ENCODE measurements at places on chromosomes 4 and X.

- DNase-seq = peak; percentile 13
These were observed 80.7 kb downstream of the SYNPO2 start for GRCh38 chr4:118969359-118969758.

GRCh38 chr4:61152433-61152832 is 47.7 kb upstream of the ADGRL3 start:
- no peak for DNase-seq

- no peak for DNase-seq
These were observed 48.0 kb upstream of the HDAC8 start for GRCh38 chrX:72620550-72621145.

GRCh38 chr4:185811509-185812364 is at the start of gene SORBS2:
TSS of gene SORBS2 (minus strand) at chr4:185812194. CDS start at chr4:185690571, 121,623 bp downstream.
- DNase-seq = peak; percentile 73

DNA sequence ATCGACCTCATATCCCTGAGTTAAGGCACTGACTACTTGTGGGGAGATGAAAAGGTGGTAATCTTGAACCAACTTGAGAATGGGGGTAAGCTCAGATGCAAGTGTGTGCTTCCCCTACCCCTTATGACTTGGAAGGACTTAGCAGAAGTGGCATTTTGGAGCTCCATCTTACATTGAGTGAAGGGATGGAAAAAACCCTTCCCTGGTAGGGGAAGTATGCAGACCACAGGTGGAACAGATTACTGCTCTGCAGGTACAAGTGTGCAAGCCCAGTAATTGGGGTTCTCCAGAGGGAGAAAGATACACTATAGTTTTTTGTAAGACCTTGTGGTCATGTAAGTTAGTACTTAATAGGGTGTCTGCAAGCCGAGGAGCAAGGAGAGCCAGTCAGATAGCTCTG is 12.2 kb upstream of the WDR1 start:
- DNase-seq = no peak

DNA sequence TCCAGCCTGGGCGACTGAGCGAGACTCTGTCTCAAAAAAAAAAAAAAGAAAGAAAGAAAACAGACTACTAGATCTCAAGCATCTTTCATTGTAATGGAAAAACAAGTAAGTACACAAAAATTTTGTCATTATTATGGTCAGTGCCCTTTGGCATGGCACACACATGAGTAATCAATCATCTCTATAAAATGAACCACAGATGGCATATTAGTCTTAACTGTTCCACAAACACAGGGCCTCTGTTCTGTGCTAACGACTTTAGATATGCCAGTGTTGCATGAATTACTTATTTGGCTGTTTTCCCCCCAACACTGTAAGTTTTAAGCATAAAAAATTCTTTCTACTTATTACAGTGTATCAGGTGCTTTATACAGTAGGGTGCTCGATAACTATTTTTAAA is 90.4 kb downstream of the COX7B2 start:
- DNase-seq = no peak

DNA sequence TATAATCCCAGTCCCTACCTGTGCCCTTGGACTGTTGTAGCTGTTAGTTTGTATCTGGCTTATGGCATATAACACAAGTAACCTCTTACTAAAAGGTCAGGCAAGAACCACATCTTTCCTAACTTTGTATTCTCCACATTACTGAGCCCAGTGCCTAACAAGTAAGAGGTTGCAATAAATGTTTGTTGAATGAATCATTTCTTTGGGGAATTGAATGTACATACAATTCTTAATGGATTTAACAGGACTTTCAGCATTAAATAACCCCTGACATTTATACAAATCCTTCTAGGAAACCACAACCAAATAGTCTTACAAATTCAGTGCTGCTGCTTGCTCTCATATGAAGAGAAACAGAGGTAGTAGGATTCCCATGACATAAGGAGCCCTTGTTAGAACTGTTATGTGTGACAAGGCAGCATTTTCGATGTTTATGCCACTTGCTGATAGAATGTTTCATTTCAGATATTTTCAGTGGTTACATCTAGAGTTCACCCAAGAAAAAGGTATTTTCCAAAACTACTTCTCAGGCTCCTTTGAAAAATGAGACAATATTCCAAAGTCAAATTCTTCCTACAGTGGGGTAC is 62.0 kb downstream of the MBNL3 start:
- DNase-seq = no peak

DNA sequence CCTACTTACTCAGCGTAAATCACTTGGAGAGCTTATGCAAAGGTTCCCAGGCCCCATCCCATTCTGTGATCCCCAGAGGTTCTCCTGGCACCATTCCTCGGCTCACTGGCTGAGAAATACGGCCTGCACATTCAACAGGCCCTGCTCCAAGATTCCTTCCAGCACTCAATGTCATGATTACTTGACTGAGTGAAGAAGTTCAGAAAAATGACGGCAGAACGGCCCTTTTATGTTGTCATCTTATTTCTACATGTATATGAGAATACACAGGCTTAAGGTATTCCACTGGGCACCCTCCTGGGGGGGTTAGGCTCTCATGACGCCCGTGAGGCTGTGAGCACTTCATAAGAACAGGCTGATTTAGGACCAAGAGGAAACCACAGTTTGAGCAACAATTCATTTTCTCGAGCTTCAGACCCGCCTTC is 190.6 kb downstream of the NSUN7 start:
- DNase-seq = no peak

DNA sequence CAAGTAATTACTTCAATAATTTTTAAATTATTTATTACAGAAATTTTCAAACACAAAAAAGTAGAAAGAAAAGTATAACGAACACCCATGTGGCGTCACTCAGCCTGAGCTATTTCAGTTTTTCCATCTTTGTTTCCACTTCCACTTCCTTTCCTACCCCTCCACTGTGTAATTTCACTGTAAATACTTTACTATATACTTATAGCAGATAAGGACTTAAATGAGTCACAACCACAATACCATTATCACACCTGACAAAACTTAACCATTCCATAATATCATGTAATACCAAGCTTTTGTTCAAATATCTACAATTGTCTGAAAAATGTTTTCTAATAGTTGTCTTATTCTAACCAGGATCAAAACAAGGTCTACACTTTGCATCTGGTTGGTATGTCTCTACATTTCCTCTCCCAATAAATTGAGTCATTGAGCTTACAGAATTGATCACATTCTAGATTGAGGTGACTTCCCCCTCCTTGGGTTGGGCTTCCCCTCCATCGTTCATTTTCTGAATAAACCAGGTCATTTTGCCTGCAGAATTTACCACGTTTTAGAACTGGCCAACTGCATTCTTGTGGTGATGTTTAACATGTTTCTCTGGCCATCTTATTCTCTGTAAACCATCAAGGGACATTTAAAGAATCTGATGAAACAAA is 48.7 kb downstream of the ATP10D start:
- DNase-seq = no peak

DNA sequence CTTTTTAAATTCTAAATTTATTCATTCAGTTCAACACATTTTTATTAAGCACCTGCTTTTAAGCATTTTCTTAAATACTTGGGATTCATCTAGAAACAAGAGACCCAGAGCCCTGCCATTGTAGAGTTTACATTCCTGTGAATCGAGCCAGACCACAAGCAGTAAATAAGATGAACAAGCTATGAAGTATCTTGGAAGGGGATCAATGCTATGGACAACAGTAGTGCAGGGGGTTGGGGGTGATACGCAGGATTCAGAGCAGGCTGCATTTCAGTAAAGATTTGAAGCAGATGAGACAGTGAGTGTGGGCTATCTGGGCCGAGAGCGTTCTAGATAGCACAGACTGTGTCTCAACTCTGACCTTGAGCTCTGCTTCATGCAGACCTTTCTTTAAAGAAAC is 35.1 kb downstream of the CLDN22 start:
- no peak for DNase-seq

- DNase-seq = no peak
These were observed 21.5 kb downstream of the WDFY3 start for GRCh38 chr4:84944947-84945346.

GRCh38 chr4:121784401-121784800 is 16.7 kb upstream of the EXOSC9 start:
- DNase-seq = no peak

GRCh38 chr4:169689681-169690080 is 68.1 kb downstream of the HPF1 start:
- no peak for DNase-seq

DNA sequence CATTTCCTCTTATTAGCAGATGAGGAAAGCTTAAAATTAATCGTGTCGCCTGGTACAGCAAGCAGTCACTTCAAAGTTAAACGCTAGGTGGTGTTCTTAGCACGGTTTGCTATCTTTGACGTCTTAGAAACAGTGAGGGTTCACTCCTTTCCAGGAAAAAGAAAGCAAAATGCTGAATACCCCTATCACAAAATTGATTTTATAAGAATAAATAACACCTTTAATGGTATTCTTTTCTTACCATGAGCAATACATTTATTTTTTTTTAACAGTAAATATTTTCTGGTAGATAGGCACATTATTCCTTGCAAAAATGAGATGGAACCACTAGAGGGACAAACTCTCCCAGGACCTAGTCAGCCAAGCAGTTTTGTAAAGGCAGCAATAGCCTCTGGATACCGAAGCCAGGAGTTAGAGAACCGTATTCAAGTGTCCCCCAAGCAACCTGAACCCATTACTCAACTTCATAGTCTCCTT is 153.9 kb downstream of the KDR start:
- DNase-seq = peak; percentile 10

GRCh38 chrX:101785142-101785541 is 125.5 kb upstream of the ARMCX2 start:
- DNase-seq = no peak

GRCh38 chr4:6231663-6232165 is 31.4 kb upstream of the JAKMIP1 start:
- DNase-seq = no peak

DNA sequence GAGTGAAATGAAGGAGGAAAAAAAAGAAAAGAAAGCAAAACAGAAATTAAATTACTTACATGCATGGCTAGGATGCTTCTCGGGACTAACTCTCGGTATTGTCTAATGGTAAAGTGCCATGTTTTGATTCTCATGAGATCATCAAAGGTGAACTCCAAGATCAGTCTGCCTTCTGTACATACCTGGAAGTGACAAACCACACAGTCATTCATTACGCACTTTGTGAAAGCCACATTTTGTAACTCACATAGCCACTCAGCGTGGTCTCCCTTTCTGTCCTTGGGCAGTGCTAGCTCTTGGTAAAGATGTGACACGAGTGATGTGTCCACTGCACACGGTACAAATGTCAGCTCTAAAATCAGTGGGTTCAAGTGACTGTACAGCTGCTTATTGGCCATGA is 309.8 kb downstream of the LDB2 start:
- DNase-seq = no peak

- DNase-seq = no peak
These were observed 69.8 kb upstream of the SLC7A11 start for GRCh38 chr4:138311771-138312535.

GRCh38 chr4:24032371-24032989 is 142.6 kb upstream of the PPARGC1A start:
- no peak for DNase-seq

DNA sequence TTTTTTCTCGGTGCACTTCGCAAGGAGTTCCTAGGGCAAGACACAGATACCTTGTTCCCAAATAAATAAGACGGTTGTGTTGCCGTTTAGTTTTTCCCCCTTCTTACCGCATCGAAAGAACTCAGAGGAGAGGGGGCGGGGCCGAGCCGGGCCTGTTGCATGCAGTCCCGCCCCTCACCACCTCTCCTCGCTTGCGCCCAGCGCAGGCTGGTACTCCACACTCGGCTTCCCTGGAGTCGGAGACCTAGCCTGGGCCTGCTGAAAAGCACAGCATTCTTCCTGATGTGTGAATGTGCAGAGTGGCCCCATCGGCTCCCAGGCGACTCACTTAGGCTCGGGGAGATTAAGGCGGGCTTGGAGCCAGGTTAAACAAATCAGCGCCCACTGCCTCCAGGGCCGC is 26.1 kb upstream of the VMA21 start:
- no peak for DNase-seq

GRCh38 chr4:52657292-52657617 is 1.8 kb downstream of the USP46 start:
- no peak for DNase-seq

- no peak for DNase-seq
These were observed 25.6 kb downstream of the SORBS2 start for GRCh38 chr4:185786422-185786821.

DNA sequence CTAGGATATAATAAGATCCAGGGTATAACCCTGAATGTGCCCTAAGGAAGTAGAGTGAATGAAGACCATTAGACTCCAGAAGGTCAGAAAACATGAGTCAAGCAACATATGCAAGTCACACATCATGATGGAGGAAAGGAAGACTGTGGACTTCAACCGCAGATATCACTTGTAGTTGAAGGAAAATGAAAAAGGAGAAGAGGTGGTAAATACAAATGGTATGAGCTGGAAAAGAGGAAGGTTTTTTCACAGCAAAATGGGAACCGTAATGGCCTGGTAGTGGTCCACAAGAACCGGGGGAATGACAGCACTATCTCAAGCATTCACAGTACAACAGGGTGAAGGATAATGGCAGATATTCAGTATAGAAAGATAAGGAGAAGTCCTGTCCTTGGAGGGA is 5.2 kb upstream of the SCFD2 start:
- no peak for DNase-seq

DNA sequence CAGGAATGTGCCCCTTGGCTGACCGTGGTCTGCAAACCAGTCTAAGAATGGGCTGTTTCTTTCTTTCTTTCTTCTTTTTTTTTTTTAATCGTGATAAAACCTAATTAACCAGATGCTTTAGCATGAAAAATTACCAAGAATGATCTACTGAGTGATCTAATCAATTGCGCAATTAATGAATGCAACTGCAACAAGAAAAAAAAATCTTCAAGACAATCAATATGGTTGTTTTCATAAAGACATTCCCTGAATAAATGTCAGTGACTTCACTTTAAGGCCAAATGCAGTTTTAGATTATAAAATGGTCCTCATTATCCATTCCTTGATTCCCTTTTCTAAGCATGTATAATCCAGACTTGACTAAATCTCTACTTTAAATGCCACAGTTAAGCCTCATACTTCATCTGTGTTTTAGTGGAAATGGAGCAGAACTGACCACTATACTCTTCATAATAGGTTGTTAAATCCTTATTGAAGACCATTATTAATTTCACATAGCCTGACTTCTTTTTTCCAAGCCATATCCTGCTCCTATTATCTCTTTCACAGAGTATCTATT is 51.6 kb upstream of the SETD7 start:
- no peak for DNase-seq

- no peak for DNase-seq
These were observed 9.0 kb upstream of the KLHL2 start for GRCh38 chr4:165198329-165198728.

DNA sequence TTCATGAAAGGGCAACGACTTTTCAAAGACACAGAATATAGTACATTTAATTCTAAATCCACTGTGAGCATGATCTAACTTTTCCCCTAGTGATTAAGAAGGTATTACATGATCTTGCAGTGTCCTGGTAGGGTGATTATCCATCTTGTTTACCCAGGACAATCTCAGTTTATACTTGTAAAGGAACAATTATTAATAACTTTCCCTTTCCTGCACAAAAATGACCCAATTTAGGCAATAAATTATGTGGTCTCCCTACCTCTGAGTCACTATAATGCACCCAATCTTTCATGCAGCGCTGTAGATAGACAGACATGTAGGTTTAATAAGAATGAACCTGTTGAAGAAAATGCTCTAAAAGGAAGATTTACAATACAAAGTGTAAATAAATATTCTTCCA is 22.7 kb downstream of the UNC5C start:
- no peak for DNase-seq

GRCh38 chr4:128006592-128006991 is 41.4 kb downstream of the ABHD18 start:
- DNase-seq = no peak

GRCh38 chr4:64889906-64890610 is 480.8 kb upstream of the TECRL start:
- no peak for DNase-seq

GRCh38 chr4:52643785-52644244 is 15.3 kb downstream of the USP46 start:
- DNase-seq = no peak
